ENCODE measurements at places on chromosomes 11 and 22. TPM values are rescaled to one million over a fixed set of nuclear protein-coding genes. Genes with fewer than 3 reads are reported as not detected.

SLC29A2 gene
- 0.48 TPM for total RNA-seq

ADSL gene
- total RNA-seq = 19.0 TPM

ATP5MG gene
- total RNA-seq = 94.9 TPM

RTN4R gene
- 10.9 TPM for total RNA-seq

CSF2RB gene
- total RNA-seq = 1.1 TPM

TRIM68 gene
- 4.5 TPM for total RNA-seq

DNA sequence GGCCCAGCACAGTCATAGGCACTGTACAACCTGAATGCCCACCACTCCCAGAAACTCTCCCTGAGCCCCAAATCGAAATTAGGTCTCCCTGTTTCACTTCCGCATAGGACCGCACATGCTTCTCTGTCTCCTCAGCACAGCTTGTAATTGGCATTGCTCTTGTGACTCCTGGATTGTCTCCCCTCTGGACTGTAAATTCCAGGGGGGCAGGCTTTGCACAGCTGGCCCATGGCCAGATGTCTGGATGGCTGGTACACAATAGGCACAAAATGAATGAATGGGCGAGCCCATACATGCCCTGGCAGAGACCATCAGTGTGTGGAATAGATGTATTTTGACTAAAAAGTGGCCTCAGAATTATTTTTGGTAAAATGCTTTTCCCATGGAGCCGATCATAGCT, 63.3 kb upstream of the PHF21B start:
- no peak for DNase-seq

DNA sequence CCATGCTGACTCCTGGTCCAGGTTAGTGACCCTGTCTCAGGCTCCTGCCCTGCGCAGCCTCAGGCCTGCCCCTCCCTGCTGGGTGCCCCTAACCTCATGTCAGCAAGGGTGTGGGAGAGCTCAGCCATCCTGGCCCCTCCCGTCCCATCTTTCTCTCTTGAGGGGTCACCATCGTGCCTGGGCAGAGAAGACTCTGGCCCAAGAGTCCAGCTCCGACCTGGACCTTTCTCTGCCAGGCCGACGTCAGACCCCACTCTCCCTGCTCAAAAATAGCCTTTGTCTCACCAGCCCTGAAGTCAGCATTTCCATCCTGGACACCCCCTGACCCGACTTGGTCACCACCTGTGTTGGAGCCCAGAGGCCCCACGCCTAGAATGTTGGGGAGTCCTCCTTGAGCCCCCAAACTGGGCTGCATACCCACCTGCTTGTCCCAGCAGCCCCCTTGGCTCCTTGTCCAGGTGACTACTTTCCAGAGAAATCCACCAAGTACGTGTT, 4.9 kb downstream of the SCGB1C1 start:
- DNase-seq = no peak

DNA sequence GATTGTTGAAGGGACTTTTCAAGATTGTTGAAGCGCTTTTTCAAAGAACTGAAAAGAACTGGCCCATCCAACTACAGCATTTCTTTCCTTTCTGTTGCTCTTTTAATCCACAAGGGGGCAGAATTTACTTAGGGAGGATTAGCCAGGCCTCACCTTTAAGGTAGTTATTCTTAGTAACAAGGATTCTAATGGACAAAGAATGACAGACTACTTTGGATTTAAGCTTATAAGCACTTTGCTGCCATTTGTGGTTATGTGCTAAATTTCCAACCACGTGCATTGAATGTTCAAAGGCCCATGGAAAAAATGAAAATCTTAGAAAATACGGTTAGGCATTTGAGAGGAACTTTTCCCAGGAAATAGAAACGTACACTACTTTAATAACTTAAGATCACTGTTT, 49.5 kb upstream of the HSPA8 start:
- DNase-seq = no peak

- peak; percentile 50 for DNase-seq
Observed at GRCh38 chr11:5596607-5597201, at the start of gene TRIM6. TSS of gene TRIM6 (plus strand) at chr11:5596637. CDS start at chr11:5596898, 261 bp downstream.

DNA sequence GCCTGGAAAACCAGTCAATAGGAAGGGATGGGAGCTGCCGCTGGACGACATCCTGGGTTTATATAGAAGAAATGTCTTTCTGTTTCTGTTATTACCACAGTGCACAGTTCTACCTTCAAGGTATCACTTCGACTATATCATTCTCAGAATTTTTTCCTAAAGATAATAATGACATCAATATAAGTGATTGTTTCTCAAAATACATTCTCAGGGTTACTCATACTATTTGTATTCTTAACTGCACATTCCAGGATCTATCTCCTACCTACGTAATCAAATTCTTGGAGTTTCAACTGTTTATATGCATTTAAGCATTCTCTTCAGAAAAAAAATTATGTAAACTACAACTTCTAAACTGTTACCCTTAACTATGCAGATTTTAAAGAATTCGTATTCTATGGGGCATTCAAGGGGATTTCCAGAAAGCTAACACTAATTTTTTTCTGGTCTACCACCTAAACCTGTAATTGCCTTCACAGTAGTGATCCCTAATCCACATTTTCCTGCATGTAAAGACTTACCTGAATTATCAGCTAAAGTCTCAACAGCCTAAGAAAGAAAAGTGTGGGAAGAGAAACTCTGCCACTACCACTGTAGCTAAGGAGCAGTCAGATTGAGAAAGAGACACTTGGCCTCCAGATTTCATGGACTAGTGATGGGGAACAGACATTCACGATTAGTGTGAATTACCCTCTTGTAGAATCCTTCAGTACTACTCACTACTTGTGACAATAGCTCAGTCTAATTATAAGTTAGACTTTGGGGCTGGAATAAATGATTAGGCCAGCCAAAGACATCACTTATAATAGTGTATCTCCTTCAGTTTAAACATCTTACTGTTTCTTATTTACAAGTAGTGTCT, at the start of gene OR51B5:
OR51B5 (minus strand) TSS at position 51 of the 862 bp plus-strand sequence; CDS start at position 51, 0 bp downstream.
- DNase-seq = no peak

DNA sequence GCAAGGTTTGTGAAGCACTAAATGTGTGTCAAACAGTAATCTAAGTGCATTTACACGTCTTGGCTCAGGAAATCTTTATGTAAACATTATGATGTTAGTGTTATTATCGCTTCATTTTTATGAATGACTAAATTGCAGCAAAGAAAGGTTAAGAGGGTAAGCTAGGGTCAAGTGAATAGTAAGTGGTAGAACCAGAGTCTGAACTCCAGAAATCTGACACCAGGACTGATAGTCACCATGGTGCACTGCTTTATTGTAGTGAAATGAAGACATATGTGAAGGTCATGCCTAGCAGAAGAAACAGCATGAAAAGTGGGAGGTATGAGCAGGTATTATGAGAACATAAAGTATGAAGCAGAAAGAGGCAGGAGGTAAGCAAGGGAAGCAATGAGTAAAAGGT, 368.7 kb upstream of the TENM4 start:
- no peak for DNase-seq

GRCh38 chr11:66625041-66625751, 8.8 kb downstream of the RBM14 start:
- DNase-seq = no peak

DNA sequence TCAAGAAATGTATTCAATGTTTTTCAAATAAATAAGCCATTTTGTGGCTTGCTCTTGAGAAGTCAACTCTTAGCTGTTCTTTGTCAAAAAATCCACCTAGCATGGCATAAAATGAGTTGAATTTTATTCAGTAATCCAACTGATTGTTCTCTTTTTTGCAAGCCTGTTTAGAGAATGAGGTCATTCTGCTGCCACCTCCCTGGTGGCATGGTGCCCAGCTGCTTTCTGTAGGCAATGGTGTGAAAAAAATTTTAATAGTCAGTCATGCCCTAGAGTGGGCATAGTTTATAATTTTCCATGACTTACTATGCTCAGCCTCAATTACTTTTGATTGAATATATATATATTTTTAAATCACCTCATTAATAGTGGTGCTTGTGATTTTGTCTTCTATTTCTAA, 177.2 kb downstream of the INSC start:
- no peak for DNase-seq

DNA sequence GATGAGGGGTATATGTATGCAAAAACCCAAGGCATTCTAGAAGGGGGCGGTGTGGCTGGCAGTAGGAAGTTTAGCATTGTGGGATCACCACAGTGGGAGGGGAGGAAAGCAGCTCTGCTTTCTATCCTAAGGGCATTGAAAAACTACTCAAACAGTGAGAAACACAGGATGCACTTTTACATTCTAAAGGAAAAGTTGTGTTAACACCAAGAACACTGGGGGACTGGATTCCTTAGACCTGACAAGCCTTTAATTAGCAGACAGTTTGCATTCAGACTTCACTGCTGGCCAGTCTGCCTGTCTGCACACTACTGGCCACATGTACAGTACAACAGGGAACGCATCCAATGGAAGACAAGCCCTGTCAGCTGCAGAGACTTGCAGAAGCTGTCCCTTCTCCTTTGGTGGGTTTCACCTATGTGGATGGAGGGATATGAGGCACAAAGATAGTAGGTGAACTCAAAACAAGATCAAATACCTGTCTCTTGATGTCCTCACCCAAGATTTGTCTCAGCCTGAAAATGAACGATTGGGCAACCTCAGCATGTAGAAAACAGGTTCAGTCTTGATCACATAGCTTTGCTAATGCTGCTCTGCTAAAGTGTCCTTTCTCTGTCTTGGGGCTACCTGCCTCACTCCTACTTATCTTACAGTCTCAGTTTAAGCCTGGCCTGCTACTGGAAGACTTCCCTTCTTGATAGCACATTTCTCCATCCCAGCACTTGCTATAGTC, 64.8 kb downstream of the TENM4 start:
- DNase-seq = no peak

DNA sequence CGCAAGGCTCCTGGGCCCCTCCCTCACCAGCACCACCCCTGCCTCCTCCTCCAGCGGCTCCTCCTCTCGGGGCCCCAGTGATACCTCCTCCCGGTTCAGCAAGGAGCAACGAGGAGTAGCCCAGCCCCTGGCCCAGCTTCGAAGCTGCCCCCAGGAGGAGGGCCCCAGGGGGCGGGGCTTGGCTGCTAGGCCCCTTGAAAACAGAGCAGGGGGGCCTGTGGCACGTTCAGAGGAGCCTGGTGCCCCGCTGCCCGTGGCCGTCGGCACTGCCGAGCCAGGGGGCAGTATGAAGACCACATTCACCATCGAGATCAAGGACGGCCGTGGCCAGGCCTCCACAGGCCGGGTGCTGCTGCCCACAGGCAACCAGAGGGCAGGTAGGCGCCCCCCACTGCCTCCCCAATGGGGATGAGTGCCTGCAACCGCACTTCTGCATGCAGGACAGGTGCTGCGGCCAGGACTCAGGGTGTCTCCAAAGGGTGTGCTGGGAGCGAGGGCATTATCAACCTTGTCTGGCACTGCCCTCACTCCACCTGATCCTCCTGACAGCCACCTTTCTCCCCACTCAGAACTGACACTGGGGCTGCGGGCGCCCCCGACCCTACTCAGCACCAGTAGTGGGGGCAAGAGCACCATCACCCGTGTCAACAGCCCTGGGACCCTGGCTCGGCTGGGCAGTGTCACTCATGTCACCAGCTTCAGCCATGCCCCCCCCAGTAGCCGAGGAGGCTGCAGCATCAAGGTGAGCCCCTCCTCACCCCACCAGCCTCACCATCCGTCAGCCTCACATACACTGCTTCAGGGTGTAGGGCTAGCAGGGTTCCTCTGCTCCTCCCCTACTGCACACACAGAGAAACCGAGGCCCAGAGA, 10.2 kb downstream of the SMTN start:
- DNase-seq = no peak

DNA sequence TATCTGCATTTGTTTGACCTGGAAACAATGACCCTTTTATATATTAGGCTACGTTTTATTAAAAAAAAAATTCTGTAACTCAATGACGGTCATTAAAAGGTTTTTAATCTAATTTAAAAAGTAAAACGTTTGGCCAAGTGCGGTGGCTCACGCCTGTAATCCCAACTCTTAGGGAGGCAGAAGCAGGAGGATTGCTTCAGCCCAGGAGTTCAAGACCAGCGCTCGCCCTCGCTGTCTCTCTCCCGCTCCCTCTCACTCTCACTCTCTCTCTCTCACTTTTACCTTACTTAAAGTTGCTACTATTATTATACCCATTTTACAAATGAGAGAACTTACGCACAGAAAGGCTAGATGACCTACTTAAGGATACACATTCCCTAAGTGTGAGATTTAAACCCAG, 814 bp upstream of the NARS2 start:
- DNase-seq = no peak

DNA sequence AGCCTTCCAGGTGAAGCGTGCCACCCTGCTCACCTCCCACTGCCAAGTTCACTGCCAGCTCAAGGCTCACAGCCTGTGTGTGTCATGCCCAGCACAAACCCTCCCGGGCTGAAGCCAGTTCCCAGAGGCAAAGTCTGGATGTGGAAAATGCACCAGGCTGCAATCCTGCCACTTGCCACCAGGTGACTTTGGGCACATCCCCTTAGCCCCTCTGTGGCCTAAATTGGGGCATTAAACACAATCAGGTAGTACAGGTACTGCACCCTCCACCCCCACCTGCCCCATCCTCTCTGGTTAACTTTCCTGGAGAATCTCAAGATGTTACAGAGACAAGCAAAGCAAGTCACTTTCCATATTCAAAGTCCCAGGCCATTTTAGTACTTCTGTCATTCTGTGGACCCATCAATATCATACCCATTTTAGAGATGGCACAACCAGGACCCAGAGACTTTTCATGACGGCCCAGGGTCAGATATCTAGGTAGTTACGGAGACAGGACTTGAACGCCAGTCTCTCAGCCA, 1.8 kb upstream of the RASD2 start:
- peak; percentile 65 for DNase-seq

DNA sequence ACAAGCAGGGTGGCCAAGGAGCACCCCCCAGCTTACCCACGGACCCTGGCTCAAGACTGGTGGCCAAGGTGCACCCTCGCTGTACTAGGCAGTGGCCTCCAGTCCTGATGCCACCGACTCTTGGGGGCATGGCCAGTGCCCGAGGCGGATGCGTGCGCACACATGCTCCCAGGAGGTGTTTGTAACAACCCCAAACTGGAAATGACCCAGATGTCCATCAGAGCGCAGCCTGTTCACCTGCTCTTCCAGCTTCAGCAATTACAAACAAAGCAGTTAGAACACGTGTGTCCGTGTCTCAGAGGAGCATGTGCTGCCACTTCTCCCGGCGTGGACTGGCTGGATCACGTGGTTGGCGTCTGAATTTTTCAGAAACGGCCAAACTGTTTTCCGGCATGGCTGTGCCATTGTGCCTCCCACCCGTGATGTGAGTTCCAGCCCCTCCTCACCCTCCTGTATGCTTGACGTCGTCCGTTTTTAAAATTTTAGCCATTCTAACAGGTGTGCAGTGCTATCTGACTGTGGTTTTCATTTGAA, 7.1 kb upstream of the MUC6 start:
- no peak for DNase-seq
